Left renal pelvis (tissue), 4 donors: ENCODE measurements at places on chromosomes 1 and 21.

GRCh38 chr1:229258031-229258756 lies 12.7 kb upstream of the RAB4A start:
- DNase-seq, result peak; percentile 51

GRCh38 chr1:214454569-214455396 lies 96.6 kb downstream of the PTPN14 start:
- no peak for DNase-seq

- no peak for DNase-seq
These were observed 12.6 kb upstream of the LEPR start for GRCh38 chr1:65407877-65408276.

GRCh38 chr1:243402868-243403267 lies 147.0 kb downstream of the SDCCAG8 start:
- no peak for DNase-seq

DNA sequence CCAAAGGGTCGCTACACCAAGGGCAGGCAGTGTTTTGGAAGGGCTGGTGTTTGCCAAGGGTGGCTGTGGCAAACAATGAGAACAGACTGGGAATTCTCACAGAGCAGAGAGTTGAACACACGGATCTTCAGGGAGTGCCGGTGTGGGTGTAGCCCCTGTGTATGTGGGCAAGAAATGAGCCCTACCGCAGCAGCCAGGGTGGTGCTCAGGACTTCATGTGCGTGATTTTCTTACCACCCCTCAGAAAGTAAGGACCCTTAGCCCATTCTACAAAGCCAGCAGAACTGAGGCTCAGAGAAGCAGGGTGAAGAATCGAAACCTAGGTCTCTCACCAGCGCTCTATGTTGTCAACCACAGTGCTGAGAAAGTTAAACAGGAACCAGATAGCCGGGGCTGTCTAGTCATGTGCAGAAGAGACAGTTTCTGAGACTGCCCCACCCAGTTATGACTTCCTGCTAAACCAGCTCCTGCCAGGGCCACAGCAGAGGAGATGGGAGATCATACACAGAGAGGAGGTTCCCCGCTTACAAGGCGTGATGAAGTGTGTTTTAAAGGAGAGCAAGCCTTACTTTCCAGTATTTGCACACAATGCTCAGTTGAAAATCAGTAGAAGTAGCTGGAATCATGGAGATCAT lies 21.9 kb upstream of the MORC3 start:
- no peak for DNase-seq

- no peak for DNase-seq
These were observed 19.9 kb downstream of the INSRR start for GRCh38 chr1:156838972-156839371.

GRCh38 chr1:246291127-246291526 lies 216.0 kb downstream of the SMYD3 start:
- DNase-seq, result no peak

GRCh38 chr1:156657741-156658319 lies 15.9 kb downstream of the BCAN start:
- no peak for DNase-seq

DNA sequence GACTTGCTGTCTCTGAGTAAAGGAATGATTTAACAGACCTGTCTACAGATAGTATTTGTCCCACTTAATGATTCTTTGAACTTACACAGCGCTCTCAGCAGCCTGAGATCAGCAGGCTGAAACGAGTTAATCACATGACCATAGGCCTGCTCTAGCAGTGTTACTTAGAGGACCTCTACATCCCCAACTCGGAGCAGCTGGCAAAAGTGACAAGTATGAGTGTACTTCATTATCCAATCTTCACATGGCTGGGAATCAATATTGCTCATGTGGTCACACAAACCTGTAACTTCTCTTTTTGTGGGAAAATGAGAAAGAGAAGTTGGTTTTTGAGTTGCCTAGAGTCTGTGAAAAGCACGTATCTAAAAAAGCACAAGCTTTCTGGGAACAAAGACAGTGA lies 11.4 kb upstream of the ATP13A2 start:
- DNase-seq, result no peak

- DNase-seq, result no peak
These were observed 3.9 kb downstream of the TTLL10 start for GRCh38 chr1:1177452-1178206.

DNA sequence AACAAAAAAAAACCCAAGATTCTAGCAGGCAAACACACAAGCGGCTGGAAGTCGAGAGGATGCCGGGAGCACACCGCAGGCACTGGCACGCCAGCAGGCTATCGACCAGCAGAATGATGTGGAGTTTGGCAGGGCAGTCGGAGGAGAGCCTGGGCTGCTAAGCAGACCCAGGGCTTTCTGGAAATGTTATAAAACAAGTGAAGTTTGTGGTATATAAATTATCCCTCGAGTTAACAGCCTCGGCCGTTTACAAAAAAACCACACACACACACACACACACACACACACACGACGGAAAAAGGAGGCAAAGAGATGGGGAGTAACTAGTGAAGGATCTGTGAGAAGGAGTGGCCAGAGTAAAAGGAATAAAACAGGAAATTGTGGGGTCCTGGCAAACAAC lies 87.2 kb upstream of the IVNS1ABP start:
- DNase-seq, result no peak

- no peak for DNase-seq
These were observed 19.1 kb downstream of the NPPA start for GRCh38 chr1:11828511-11828910.

- DNase-seq, result no peak
These were observed 1762.1 kb downstream of the BRINP3 start for GRCh38 chr1:188715566-188715965.

- no peak for DNase-seq
These were observed 305.9 kb upstream of the USP25 start for GRCh38 chr21:15423676-15424445.

GRCh38 chr1:224080115-224080774 lies 33.7 kb upstream of the FBXO28 start:
- no peak for DNase-seq

- DNase-seq, result peak; percentile 28
These were observed 64.0 kb upstream of the ZNF281 start for GRCh38 chr1:200473698-200474371.

- DNase-seq, result no peak
These were observed 33.7 kb downstream of the AADACL4 start for GRCh38 chr1:12677565-12677964.

- DNase-seq, result no peak
These were observed 46.6 kb upstream of the TTC34 start for GRCh38 chr1:2848006-2848670.

DNA sequence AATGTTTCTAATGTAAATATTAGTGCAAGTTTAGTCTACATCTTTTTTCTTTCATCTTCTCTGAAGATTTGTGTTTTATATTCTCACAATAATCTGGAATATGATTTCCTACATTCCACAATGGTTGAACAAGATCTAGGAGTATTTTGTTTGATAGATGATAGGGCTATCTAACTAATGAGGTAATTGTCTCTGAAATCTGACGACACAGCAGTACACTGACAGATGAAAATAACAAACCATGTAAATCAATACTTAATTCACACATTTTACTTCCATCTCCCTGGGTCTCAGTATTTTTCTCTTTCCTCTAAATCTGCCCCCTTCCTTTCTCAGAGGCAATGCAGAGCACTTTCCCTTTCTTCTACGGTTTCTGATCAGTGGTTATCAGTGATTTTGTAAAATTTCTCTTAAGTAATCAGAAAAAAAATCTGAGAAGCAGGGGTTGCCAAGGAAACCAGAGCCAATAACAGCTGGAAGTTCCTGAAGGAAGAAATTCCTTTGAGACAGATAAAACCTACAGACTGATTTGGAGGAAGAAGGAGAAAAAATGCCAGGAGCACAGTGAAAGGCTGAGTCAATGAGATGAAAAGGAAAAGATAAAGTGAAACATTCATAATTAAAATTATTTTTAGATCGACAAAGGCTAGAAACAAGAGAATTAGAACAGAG lies 7.3 kb upstream of the ANKRD13C start:
- no peak for DNase-seq

GRCh38 chr1:220595179-220595578 lies 67.2 kb downstream of the MARK1 start:
- DNase-seq, result no peak

- DNase-seq, result no peak
These were observed 56.0 kb upstream of the CD53 start for GRCh38 chr1:110816945-110817344.

- no peak for DNase-seq
These were observed 2.1 kb upstream of the LRRC40 start for GRCh38 chr1:70207492-70207891.

DNA sequence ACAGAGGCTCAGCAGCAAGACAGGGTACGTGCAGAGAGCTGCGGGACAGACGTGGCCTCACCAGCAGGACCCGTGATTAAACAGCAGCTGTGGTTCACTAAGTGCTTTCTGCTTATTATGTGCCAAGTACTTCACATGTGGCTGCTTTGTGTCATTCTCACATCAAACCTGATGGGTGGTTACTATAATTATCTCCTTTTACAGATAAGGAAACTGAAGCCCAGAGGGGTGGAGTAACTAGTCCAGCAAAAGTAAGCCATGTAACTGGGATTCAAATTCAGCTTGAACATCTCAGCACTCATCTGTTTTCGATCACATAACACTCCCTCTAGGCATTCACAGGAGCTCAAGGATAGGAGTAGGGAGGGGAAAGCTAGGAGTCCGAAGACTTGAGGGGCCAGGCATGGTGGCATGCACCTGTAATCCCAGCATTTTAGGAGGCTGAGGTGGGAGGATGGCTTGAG lies 50.8 kb upstream of the CLIC4 start:
- no peak for DNase-seq

GRCh38 chr21:16634515-16634914 lies 878.3 kb upstream of the CXADR start:
- no peak for DNase-seq

- no peak for DNase-seq
These were observed 8.7 kb downstream of the SH3BP5L start for GRCh38 chr1:248817065-248817464.

GRCh38 chr1:155207806-155208540 lies at the start of gene THBS3:
Gene THBS3 (minus strand): TSS chr1:155207897. CDS start chr1:155207876, 21 bp downstream.
- no peak for DNase-seq

GRCh38 chr1:220410611-220411010 lies 117.3 kb upstream of the MARK1 start:
- DNase-seq, result no peak

GRCh38 chr1:227335242-227336020 lies 17.1 kb upstream of the CDC42BPA start:
- DNase-seq, result no peak

DNA sequence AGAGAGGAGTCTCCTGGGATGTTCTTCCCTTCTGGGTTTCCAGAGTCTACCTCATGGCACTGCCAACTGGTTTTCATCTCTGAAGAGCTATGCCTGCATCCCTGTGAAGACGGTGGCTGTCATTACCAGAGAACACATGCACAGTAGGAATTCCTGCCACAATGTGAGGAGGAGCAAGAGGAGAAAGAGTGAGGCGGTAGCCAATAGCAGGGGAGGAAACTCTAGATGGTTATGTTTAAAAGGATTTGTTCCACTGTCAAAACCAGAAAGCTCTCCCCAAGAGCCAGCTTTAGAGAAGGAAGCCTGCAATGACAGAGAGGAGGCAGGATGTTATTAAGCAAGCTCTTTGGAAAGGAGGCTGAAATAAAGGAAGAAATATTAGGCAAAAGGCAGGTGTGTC lies 12.3 kb downstream of the LMX1A start:
- no peak for DNase-seq

- DNase-seq, result no peak
These were observed 307.1 kb downstream of the PAPPA2 start for GRCh38 chr1:176770066-176770465.

GRCh38 chr21:32768530-32768929 lies 3.0 kb downstream of the PAXBP1 start:
- DNase-seq, result no peak

DNA sequence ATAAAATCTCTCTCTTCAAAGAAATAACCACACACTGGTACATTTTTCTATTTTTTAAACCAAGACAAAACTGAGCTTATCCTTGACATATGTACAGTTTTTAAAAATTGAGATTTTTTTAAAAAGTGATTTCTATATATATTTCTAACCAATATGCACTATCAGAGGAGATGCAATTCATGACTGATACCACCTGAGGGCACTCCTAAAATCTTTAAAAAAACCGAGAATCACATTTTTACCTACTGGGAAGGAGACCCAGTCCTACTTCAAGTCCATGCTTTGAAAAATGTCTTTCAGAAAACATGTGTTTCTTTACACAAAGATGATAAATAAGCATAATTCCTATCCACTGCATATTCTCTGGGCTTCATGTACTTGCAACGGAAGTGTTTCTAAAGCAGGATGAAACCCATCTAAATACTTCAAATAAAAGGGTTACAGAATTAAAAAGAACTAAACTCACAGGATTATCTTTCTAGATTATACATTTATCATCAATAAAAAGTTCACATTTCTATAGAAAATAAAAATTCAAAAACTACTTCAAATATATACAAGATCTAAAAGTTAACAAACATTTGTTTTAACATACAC lies 98.6 kb downstream of the ENAH start:
- no peak for DNase-seq

DNA sequence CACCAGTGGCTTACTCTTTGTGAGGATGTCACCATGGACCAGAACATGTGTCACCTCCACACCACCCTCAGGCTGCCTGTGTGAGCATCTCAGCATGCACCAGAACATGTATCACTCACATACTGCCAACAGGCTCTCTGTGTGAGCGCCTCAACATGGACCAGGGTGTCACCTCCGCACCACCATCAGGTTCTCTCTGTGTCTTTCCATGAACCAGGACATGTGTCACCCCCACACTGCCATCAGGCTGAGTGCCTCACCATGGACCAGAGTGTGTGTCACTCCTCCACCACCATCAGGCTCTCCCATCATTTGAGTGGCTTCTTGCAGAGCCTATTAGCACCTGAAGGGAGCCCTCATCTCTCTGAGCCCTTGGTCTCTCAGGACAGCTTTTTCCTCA lies 125.2 kb downstream of the ZNF648 start:
- no peak for DNase-seq

DNA sequence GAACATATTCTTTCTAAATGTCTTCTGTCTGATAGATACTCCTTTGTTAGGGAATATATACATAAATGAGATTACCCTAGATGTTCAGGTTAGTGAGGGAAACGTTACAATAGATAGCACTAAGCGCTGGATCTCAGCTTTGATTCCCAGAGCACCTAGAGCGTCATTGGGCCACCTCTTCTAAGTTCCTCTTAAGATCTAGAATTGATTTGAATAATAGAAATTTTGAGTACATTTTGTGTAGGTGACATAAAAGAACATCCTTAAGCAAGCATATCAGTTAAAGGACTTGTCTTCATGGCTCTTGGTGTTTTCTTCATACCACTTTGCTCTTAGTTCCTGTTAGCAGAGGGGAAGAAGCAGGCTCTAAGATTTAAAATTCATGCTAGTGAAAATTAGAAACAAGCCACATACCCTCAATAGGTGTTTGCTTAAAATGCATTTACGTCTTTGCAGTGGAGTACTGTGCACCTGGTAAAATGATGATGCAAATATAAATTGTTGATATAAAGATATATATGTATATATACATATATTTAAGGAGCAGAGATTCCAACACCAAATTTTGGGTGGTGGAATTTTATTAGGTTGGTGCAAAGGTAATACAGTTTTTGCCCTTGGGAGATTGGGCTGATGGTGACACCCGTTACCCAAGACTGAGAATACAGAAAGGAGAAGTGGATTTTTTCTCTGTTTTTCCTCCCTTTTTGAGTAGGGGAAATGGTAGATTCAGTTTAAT lies 47.1 kb downstream of the DYRK1A start:
- no peak for DNase-seq
